ENCODE measurements at places on chromosomes 12 and 14.

GRCh38 chr12:101685092-101685491 is 12.3 kb upstream of the CHPT1 start:
- DNase-seq = no peak

DNA sequence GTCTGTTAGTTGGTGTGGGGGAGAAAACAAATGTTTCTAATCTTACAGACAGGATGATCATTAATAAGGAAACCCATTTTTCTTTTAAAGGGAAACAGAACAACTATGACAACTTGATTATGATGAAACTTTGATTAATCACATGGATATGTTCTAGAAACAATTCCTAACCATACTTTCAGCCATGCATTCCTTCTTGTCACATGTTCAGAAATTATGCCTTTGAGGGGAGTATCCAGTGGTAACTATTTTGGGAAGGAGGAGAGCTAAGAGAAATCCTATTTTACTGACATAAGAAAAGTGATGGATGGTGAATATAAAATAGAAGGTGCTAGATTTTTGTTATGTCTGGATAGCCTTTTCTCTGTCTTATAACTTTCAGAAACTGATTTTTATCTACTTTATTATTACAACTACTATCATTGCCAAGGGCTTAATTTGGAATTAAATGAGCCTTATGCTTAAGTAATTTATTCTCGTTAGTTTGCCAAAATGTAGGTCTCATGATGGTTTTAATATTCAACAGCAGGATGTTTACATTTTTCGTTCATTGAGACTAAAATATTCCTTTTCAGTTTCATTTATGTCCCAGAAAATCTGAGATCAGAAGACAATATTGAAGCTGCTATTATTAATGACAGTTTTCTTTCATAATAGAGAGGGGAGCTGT is 200.1 kb downstream of the TMTC2 start:
- DNase-seq = no peak

- DNase-seq = no peak
These were observed 341.5 kb upstream of the TMPO start for GRCh38 chr12:98173773-98174427.

GRCh38 chr12:124018539-124018938 is 45.5 kb downstream of the ZNF664 start:
- DNase-seq = no peak

GRCh38 chr14:70642303-70643235 is 853 bp downstream of the TTC9 start:
- DNase-seq = no peak

- no peak for DNase-seq
These were observed 31.3 kb upstream of the LALBA start for GRCh38 chr12:48601013-48601756.

- DNase-seq = no peak
These were observed 10.1 kb upstream of the MYF6 start for GRCh38 chr12:80697270-80697887.

GRCh38 chr12:71135812-71136176 is 22.0 kb downstream of the TSPAN8 start:
- DNase-seq = no peak

DNA sequence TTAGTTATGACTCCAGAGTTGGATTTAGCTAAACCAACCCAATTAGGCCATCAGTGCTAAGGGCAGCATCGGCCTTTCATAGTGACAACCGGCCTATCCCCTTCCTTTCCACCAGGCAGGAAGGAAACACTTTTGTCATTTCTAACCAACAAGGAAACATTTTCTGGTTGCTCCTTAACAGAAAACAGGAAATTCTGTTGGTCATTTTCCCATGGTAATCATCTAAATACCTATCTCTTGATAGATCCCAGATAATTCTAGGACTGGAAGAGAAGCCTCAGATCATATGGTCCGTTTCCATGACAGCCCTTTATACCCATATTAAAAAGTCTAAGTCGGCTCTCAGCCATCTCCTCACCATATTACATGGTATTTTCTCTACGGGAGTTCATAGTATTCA is 79.2 kb upstream of the USP44 start:
- no peak for DNase-seq

DNA sequence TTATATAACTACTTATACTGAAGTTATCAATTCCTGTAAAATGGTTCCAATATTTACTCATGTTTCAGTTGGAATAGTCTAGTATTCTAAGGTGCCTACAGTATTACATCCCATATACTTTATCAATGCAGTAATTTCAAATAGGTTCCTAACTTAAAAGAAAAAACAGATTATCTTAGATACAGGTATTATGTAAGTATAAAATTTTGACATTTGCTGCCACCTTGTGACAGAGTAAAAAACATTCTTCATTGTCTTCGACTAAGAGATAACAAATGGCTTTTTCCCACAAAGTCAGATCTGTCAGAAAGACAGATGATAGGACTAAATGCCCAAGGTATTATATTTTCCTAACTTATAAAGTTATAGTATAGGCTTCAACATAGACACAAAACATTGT is 78.7 kb downstream of the TXNDC16 start:
- DNase-seq = no peak

DNA sequence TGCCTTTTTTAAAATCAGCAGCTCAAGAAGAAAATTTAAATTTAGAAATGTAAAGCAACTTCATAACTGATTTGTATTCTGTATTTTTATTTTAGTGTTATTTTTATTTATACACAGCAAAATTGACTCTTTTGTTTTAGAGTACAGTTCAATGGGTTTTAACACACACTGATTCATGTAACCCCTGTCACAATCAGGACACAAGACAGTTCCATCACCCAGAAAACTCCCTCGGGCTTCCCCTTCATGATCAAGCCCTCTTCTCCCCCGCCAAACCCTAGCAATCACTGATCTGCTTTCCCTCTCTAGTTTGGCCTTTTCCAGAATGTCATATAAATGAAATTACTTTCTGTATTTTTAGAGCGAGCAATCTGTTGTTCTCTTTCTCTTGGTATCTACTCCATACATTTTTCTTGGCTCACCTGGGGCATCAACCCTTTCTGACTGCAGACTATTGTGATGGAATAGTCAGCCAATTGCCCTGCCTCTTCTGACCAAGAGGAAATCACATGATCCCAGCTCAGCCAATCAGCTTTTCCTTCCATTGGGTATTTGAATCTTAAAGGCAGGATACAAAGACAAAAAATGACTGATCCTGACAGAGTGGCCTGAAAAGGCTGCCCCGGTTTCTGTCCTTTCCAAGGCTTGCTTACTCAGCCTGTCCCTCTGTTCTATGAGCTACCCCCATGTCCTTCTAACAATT is 5.3 kb downstream of the SLC5A8 start:
- DNase-seq = no peak

DNA sequence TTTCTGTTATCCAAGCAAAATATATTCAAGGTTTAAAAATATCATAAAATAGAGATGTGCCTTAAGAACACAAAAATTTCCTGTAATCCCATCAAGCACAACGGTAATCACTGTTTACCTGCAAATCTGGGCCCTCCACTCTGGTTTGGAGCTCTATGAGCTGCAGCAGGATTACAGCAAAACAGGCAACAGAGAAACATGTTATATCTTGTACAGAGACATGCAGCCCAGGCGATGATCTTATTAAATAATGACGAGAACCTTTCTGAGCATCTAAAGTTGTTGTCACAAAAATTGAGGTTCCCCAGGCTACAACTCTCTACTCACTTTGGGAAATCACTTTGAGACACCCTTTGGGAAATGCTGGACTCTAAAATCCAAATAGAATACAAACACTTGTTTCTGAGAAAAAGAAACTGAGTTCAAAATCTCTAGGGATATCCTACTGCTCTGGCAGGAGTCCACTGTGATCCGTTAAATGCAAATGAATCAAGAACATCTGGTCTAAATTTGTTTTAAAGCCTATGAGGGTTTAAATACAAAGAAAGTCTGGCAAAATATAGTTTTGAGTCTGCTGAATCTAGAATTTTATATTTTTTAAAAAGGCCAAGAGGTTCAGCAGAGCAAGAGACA is 36.3 kb downstream of the STON2 start:
- DNase-seq = no peak

- no peak for DNase-seq
These were observed 42.5 kb downstream of the CCDC88C start for GRCh38 chr14:91374879-91375702.

DNA sequence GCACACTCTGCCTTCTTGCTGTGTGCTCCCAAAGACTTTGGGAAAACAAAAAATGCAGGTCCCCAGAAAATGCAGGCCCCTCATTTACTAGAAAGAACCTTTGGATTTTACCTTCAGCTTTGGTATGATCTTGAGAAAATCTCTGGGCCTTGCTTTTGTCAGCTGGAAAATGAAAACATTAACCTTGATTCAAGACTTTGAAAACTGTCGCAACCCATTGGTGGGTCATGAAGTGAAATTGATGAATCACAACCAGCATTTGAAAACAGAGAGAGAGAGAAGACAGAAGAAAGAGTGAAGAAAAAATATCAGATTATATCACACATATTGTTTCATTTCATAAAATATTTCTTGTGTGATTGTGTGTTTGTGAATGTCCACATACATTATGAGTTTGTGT is 322.5 kb downstream of the ZFP36L1 start:
- DNase-seq = no peak

DNA sequence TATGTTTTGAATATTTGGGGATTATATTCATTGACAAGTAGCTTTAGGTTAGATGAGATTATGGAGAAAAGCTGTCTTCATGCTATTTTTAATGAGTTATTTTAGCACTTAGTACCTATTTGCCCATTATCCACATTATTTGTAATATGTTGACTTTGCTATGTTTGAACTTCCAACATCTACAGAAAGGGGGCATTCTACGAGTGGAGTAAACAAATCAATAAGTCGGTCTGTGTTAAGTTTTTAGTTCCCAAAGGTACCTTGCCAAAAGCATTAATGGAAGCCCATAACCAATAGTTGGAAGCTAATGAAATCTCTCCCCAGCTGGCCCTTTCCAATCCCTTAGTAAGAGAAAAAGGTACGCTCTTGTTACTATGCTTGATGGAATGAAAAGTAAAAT is 250.0 kb upstream of the E2F7 start:
- no peak for DNase-seq

- no peak for DNase-seq
These were observed 430.7 kb upstream of the DCN start for GRCh38 chr12:91613223-91613779.

DNA sequence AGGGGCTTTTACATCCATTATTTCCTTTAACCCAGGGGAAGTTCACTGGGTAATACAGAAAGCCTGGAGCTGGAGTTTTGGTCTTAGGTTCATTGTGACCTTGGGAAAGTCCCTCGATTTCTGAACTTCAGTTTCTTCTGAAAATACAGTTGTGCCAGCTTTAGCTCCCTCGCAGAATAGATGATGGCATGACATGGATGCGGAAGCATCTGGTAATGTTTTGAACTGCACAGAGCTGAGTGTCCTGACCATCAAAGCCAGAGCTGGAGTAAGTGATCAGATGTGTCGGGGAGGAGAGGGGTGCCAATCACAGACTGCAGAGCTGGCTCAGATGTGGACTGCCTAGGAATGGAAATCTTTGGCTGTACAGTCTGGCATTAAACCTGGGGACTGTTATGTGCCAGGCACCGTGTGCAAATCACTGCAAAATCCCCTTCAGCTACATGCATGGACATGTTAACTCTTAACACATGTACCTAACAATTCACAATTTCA is 180.9 kb downstream of the ETV6 start:
- no peak for DNase-seq

GRCh38 chr14:68215629-68216028 is 396.1 kb downstream of the RAD51B start:
- no peak for DNase-seq

DNA sequence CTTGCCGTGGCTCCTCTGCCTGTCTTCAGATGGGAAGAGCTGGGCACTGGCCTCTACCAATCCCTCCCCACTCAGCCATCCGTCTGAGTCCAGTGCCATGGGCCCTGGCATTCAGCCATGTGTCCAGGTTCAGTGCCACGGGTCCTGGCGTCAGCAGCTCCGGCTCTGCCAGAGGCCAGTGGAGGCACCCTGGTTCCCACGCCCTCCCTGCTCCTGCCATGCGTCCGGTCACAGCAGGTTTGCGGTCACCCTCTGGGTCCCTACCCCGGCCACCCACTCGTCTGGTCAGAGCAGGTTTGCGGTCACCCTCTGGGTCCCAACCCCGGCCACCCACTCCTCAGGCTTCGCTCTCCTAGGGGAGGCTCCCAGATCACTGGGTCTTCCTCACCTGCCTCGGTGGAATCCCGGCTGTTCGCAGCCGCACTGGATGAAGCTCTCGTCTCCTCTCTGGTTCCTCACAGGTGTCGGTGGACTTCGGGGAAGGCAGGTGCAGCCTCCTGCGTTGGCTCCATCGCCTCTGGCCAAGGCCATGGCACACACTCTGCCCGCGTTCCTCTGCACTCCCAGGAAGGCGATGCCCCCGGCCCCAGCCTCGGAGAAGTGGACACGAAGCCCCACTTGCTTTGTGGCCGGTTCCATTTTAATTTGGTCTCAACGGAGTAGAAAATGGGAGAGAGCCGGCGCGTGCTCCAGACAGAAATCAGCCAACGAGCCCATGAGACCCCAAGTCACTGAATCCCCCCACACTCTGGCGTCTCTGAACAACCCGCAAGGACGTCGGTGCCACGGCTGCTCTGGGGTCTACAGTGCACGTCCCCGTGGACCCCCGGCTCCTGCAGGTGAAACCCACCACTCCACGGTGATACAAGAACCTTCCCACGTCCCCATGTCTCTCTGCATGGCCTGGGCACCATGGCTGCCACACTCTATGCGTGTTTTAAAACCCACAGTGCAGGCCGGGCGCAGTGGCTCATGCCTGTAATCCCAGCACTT is 47.8 kb upstream of the FBRSL1 start:
- no peak for DNase-seq

DNA sequence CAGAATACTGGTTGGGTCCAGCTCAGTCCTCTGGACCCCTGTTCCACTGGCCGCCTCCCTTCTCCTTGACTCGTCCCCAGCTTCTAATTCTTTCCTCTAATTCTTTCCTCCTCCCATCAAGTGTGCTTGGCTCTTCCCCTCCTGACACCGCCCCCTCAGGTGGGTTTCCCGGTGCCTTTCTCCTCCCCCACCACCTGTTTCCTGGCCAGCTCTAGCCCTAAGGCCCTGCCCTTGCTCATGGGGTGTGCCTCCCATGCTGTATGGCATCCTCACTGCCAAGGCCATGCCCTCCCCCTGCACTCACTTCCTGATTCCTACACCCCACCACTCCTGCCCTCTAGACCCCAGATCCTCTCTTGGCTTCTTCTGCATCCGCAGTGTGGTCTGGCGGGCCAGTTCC is 12.1 kb upstream of the EML1 start:
- no peak for DNase-seq

GRCh38 chr12:116443821-116444589 is 115.2 kb upstream of the MAP1LC3B2 start:
- DNase-seq = no peak

DNA sequence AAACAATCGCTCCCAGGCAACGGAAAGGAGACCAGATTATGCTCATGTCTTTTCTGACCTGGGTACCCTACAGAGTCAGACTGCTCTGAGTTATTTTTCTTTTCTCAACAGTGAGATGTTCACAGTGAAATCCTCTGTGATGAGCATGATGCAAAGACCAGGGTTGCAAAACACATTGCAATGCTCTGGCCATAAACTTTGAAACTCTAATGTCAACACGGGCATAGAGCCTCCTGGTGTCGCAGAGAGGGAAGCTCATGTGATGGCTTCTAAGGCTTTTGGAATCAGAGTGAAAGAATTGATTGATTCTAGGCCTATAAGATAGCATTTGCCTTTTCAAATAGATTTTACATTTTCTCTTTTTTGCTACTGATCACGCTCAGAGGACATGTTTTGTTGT is 193.4 kb downstream of the RASSF9 start:
- no peak for DNase-seq

All from activated CD8-positive, alpha-beta memory T cell treated with anti-CD3 and anti-CD28 coated beads for 4 hours (primary cell).